ENCODE measurements at places on chromosomes 4 and X.
A peak's percentile ranks its signal among the peaks of the same experiment; 100 is the strongest.

DNA sequence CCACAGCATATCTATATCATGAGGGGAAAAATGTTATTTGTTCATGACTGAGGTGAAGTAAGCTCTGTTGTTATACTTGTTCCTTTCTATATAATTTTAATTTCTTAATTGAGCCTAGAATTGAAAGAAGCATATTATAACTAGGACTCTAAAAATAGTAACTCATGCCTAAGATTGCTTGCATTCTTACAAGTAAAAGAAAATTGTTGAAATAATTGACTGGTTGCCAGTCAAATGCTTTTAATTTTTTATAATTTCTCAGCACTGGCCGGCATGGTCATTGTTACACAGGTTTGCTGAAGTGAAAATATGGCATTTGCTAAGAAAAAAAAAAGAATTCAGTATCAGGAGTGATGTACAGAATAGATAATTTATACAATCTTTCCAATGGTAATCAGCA lies 104.8 kb downstream of the GASK1B start:
- DNase-seq = no peak

- no peak for DNase-seq
These were observed 622 bp downstream of the KLKB1 start for GRCh38 chr4:186227744-186228513.

GRCh38 chr4:163404580-163404979 lies 60.9 kb downstream of the NPY5R start:
- no peak for DNase-seq

DNA sequence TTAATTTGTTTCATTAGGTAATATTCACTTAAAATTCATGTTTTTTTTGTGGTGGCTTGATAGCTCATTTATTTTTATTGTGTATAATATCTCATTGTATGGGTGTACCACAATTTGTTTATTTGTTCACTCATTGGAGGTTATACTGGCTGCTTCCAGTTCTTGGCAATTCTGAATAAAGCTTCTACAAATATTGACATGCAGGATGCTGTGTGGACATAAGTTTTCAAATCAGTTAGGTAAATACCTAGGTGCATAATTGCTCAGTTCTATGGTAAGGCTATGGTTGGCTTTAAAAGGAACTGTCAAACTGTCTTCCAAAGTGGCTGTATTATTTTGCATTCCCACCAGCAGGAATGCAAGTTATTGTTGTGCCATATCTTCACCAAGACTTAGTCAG lies 504.5 kb upstream of the GALNTL6 start:
- no peak for DNase-seq

DNA sequence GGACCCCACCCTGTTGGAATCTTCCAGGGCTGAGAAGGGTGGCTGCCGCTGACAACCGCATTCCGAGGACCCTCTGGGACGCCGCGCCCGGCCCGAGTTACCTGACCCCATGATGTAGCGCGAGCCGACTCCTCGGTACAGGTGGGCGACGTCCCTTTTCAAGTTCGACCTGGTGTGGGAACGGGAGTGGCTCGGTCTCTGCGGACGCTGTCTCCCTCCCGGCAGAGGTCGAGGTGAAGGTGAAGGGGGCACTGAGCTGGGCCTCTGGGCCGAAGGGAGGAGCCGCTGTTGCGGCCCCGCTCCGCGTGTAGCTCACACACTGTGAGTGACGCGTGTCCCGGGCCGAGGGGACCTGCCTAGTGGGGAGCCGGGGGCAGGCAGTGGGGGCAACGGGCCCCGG lies 4.5 kb downstream of the GTPBP6 start:
- DNase-seq = no peak

DNA sequence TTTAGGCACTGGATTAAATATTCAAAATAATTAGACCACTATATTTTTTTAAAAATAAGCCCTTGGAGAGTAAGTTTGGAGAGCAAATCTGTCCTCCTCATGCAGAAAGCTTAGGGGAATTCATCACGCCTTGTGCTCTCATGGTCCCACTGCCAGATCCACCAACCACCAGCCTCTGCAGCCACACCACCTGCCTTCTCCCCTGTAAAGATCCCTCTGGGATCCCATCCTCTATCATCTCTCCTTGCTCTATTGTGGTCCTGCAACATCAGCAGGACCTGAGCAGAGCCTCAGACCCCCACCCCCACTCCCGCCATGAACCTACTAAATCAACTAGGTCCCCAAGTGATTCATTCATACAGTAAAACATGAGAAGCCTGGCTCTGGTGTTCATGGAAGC lies 482.6 kb upstream of the GALNT7 start:
- peak; percentile 82 for DNase-seq

DNA sequence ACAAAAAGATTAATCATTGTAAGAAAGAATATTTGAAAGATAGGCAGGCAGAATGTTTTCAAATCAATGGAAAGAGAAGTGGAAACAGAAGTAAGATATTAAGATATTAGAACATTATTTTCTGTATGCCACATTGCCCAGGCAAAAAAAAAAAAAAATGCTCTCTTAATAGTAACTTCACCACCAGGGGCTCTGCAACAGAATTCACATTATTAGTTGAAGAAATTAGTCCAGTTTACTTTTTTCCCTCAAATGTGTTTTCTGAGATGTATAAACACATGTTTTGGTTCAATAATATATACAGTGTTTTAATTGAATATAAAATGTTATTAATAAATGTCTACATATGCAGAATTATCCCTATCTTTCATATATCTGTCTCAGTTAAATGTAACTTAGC lies 78.0 kb upstream of the ADAD1 start:
- DNase-seq = no peak

DNA sequence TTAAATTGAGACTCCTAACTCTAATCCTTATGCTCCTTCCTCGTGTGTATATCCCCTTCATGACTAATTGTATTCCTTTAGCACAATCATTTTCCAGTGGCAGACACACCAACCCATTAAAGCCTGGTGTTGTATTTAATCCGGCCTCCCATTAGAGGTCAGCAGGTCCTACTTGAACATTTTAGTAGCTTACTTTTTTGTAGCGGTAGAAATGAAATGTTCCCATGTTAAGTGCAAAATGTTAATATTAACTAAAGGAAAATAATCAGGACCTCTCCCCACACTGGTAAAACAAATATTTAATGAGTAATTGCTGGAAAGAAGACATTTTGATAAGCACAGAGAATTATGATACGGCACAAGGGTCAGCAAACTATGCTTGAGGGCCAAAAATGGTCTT lies 3.4 kb downstream of the RAB33B start:
- DNase-seq = no peak

GRCh38 chr4:99084595-99084994 lies 4.0 kb downstream of the ADH5 start:
- no peak for DNase-seq

- no peak for DNase-seq
These were observed 11.0 kb downstream of the SRD5A3 start for GRCh38 chr4:55356991-55357461.

DNA sequence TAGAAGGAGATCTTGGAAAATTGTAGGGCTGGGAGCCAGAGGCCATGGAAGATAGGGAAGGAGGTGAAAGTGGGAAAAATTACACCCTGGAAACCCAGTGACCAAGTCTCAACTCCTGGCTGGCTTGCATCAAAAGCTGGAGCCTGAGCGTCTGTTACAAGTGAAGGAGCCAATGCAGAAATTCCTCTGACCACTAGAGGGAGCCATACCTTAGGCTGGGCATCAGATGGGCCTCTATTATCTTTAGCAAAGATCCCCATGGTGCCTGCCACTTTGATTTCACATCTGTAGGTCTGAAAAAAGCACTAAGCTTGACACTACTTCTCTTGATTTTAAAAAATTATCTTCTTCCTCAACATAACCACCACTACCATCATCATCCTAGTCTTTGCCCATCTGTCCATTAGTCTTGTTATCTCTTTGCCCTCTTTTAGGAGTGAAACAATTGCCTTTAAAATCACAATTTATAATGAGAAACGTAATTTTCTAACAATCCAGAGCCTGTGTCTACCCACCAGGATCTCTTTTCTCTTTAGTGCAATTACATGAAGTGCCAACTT lies 62.9 kb downstream of the ANAPC4 start:
- peak; percentile 51 for DNase-seq

DNA sequence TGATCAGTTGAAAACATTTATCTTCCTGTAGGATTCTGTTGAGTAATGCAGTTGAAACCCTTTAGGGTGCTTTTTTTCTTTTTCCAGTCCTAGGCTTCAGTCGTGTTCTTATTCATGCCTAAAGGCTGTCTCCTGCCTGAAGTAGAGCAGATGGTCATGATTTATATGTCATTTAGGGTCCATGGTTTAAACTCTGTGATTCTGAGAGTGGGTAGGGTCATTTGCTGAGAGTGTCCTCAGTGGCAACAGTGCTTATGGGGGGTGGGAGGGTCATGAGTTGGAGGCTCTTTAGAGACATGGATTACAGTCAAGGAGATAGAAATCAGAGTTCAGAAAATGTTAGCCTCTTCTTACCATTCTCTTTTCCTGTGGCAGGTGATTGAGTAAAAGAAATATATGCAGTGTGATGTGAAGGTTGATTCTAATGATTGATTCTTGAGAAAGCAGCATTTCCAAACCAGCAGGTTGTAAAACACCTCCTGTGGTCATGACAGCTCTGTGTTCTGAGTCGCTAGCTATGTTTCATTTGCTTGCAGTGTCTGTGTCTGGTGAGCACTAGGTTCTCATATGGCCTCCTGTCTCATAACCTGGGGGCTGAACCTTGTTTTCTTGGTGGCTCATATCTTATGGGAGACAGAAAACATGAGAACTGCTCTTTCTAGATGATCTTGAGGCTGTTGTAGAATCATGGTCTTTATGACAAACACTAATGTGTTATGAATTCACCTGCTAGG lies 60.4 kb downstream of the JADE1 start:
- DNase-seq = no peak

DNA sequence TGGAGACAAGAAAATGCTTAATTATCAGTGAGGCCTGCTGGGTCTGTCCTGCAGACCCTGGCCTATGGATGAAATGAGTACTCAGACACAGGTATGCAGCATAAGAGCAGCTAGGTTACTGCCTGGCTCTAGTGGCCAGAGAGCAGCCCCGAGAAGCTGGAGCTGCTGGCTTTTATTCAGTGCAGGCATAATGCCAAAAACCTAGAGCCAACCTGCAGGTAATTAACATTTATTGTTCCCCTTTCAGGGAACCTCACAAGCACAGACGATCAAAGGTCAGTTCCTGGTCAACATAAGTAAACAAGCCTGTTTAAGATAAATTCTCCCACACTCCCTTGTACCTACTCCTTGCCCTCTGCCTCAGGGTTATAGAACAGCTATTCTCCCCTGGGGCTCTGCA lies 13.3 kb downstream of the IDS start:
- no peak for DNase-seq

DNA sequence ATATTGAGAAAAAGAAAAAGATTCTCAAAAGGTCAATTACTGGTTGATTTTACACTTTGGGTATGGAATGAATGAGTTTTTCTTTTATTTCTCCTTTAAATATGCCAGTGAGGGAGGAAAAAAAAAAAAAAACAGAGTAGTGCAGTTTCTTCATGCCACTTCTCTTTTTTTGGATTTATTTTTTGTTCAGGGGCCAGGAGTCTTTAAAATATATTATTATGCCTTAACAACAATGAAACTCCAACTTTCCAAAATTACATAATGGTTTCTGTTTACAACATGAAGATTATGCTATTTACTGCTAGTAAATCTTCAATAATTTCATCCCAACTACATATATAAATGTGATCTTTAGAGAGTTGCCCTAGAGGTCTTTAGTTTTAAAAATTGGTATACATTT lies 31.9 kb downstream of the DTHD1 start:
- no peak for DNase-seq

DNA sequence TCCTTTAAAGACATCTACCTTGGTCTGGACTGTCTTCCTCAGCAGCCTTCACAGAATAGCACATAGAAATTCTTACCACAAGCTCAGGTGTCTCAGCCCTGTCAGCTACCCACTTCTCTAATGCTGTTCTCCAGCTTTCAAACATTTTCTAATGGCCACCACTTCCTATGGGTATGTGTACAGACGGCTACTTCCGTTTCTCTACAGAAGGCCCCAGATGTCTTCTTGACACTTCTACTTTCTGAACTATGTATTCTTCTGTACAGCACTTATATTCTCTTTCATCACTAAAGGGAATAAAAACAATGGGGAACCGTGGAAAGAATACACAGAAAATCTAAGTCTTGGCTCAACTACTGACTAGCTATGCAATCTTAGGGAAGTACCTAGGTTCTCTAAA lies 13.3 kb downstream of the OPHN1 start:
- DNase-seq = no peak

- DNase-seq = no peak
These were observed 19.6 kb upstream of the TCEAL4 start for GRCh38 chrX:103565752-103566151.

- DNase-seq = no peak
These were observed 8.4 kb upstream of the UBA1 start for GRCh38 chrX:47185241-47185640.

GRCh38 chr4:150310159-150310895 lies 232.1 kb downstream of the DCLK2 start:
- no peak for DNase-seq

DNA sequence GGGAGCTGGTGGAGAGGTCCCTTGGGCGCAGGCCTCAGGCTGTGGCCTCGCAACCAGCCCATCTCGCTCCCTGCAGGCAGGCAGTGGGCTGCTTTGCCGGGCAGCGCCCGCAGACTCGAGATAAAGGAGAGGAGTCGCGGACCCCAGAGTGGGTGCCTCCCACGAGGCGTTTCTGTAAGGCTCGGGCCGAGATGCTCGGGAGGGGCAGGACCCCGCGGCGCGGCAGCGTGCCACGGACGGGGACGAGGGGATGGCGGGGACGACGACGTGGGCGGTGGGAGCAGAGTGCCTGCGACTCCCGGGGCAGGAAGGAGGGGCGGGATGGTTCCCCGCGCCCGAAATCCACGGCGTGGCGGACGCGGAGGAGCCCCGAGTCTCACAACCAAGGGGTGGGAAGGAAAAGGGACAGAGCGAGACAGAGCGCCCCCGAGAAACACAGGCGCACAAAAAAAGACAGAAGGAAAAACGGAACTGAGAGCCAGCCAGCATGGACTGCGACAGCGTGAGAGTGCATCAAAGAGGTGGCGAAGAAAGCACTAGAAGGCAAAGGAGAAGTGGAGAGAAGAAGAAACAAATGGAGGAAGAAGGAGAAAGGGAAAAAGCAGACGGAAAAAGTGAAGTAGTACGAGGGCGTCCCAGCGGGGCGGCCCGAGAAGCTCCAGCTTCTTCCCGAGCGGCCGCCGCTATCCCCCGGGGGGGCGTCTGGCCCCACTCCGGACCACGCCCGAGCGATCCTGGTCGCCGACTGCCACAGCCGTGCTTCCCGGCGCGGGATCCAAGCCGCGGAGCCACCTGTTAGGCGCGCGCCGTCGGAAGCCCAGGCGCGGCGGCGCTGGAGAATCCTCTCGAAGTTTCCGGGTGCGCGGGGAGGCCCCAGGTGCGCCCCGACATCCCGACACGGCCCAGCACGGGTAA lies 1.5 kb downstream of the BEND4 start:
- no peak for DNase-seq

DNA sequence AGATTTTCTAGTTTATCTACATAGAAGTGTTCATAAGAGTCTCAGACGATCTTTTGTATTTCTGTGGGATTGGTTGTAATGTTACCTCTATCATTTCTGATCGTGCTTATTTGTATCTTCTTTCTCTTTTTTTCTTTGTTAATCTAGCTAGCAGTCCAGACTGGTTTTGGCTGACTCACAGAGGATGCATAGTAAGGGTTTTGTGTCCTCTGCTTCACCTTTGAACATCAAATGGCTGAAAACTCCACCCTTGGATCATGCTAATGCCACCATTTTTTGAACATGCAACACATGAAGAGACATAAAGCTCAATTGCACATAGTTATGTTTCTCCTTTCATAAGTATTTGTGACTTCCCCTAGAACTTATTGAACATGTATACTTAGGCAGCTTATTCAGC lies 22.8 kb downstream of the TMPRSS11A start:
- DNase-seq = no peak

GRCh38 chrX:18549643-18550042 lies 122.3 kb downstream of the RS1 start:
- DNase-seq = no peak

Measured in NCI-H524 treated with DMSO at 0.1 percent for 48 hours (cell line).